ENCODE measurements at places on chromosomes 1 and 21.

DNA sequence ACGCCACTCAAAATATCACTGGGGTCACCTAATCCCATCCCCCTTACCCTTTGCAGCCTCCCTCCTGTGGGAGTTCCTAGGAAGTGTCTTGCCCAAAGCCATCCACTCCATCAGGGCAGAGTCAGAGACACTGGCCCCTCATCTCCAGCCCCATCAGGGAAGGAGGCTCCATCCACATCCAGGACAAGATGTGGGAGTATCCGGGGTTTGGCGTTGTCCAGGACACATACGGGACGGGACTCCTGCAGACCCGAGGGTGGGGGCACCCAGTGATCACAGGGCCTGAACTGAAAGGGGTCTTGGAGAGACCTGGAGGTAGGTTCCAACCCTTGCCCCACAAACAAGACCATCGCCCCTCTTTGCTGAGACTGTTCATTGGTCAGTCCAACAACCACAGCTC lies 348.2 kb downstream of the MATN1 start:
- ATAC-seq, result no peak

- ATAC-seq, result no peak
These were observed 81.9 kb upstream of the NR5A2 start for GRCh38 chr1:199945591-199945990.

DNA sequence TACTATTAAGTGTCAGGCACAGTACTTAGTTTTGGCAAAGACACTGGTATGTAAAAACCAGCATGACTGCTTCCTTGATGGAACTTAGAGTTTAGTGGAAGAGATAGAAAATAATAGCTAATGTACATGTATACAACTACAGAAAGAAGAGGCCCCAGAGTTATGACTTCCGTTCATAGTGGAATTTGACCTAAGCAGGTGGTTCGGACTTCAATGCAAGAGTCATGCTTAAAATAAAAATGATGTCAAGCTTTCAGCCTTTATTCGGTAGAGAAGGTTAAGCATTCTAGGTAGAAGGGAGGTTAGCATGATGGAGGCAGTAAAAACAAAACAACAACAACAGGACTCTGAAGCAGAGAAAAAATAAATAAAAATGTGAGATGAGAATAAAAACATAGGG lies 165.9 kb downstream of the KCNT2 start:
- ATAC-seq, result no peak

DNA sequence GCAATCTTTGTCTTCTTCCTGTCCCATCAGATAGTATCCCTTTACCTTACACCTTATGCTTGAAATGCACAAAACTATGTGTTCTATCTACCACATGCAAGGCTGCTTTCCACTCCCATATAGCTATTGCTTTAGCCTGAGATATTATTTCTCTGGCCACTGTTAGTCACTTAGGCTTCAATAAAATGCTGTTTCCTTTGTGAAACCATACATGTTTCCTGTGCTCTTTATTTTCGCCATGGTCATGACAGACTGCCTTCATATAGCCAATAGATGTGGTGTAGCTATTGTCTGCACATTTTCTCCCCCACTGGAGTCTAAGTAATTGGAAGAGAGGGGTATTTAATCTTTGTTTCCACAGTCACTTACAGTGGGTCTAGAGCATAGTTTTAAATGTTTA lies 108.4 kb downstream of the GREM2 start:
- no peak for ATAC-seq

GRCh38 chr1:39277879-39278278 lies 73.4 kb downstream of the MACF1 start:
- no peak for ATAC-seq

DNA sequence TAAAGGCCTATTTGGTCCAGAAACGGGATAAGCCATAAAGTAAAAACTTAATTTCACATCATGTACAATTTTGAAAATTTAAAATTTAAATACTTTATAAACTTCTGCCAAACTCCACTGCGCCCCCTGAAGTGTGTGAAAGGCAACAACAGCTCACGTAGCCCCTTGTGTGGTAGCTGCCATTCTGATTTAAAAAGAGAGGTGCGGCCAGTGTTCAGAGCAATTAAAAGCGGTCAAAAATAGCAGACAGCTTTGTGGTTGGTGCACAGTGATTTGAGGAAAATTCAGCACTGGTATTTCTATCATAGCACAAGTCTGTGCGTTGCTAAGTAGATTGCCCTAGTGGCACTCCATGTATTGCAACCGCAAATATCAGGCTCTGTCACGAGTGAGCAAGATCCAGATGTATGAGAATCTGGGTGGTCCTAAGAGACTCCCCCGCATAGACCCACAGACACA lies 122.5 kb downstream of the ATG4C start:
- no peak for ATAC-seq

DNA sequence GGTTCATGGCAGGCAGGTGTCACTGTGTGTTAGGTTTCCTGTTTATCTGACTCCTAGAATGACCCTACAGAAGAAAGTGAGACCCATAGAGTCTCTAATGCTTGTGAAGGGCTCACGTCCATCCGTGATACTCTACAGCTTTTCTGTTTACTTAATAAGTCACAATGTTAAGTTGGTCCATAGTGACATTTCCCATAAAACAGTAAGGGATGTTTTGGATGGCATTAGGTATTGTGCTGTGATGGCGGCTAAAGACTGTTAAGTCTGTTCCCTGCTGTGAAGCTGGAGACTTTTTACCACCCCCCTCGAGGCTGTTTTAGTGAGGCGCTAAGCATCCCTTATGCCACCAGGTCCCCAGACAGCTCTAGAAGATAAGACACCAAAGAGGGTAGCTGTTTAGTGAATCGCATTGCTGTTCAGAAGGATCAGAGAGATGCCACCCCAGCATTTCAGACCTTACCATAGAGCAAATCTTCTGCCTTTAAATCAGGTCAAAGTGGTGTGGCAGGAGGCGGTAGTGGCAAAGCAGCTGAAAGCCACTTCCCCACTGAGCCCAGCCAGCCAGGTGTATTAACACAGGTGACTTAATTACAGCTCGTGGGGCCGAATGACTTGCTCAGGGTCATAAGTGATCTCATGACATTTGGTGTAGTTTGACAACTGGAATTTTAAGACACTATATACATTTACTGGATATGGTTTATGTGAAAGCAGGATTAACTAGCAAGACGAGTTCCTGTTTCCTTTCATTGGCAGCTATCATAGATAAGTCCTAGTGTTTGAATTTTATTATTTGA lies 25.0 kb downstream of the SLC37A1 start:
- ATAC-seq, result no peak

- ATAC-seq, result no peak
These were observed 380 bp downstream of the MFN2 start for GRCh38 chr1:11980676-11980972.

GRCh38 chr1:235073968-235074522 lies 54.6 kb downstream of the TOMM20 start:
- no peak for ATAC-seq

DNA sequence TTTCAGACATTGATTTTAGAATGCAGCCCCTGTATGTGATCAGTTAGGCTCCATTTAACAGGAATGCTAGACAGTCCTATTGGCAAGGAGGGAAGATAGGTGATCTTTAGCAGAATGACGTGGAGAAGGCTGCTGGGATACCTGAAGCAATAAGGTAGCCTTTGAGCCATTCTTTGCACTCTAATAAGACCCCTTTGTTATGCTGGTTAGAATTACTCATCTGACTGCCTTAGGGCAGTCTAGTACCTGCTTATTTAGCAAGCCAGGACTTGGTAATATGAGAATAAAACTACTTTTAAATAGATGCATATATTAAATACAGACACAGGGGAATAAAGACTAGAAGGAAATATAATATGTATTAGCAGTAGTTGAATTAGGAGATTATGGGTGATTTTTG lies 29.1 kb downstream of the NGF start:
- ATAC-seq, result no peak

DNA sequence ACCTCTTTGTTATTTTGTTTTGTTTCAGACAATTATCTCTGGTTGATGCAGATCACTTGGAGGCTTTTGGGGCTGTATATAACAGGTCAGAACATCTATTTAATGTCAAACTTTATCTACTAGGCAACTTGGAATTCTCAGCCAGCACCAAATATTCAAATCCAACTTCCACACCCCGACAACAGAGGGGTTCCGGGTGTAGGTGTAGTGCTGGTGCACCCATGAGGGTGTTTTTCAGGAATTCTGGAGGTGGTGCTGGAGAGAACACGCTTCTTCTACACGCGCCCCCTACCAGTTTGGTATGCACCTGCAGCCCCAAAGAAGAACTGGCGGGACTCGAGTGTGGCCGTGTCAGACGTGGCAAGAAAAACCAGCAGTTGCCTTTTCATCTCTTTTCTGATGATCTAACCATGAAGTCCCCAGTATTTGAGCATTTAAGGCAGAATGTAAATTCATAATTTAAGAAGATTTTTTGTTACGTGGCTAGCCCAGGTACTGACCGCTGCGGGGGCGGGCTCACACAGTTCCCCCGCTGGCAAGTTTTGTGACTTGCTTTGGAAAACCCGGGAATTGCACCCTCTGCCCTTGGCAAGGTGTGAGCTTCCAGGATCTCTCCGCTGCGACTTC lies 462 bp upstream of the TLCD4 start:
- ATAC-seq, result peak; percentile 58

GRCh38 chr21:26800455-26800854 lies 44.8 kb downstream of the ADAMTS1 start:
- ATAC-seq, result no peak

DNA sequence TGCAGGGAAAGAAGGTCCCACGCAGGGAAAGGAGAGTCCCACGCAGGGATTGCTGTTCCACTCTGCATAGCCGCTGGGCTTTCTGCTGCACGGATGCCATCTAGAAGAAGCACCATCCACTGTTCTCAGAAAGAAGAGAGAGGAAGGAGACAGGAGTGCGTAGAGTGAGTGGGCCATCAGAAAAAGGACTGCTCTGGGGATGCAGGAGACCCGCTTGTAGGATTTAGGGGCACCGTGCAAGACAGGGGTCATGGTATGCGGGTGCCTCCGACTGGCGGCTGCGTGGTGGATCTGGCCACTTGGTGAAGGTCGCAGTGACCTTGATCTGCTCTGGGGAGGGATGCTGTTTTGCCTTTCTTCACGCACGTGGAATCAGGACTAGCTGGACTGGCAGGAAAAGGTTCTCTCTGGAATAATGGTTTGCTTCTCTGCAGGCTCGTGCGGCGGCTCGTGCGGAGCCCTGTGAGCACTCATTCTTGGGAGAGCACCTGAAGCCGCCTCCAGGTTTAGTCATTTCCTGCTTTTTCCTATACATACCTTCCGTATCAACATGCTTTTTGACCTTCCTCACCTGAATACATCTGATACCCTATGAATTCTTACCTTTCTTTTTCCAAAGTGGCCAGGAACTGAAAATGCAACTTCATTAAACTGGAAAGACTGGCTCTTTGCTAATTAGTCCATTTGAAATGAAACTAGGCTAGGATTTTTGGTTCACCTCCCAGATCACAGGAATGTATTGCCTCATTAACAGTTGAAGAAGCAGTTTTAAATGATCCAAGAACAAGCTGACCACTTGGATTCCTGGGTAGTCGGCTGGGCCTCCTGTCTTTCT lies 181.6 kb downstream of the KIF26B start:
- no peak for ATAC-seq

DNA sequence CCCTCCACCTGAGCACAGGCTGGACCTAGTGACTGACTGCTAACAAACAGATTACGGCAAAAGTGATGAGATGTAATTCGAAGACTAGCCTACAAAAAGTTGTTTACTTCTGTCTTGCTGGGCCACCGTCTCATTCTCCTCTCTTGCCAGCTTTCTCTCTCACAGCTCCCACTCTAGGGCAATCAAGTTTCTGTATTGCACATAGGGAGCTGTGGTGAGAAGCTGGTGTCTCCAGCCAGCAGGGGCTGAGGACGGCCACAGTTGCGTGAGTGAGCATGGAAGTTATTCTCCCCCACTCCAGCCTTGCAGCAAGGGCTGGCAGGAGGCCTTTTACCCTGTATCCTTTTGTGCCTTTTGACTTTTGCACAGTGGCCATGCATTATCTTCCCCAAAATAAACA lies 8.6 kb upstream of the COL6A2 start:
- ATAC-seq, result no peak
